ENCODE measurements at places on chromosomes 16 and 17. TPM values are rescaled to one million over a fixed set of nuclear protein-coding genes. Genes with fewer than 3 reads are reported as not detected.

DNA sequence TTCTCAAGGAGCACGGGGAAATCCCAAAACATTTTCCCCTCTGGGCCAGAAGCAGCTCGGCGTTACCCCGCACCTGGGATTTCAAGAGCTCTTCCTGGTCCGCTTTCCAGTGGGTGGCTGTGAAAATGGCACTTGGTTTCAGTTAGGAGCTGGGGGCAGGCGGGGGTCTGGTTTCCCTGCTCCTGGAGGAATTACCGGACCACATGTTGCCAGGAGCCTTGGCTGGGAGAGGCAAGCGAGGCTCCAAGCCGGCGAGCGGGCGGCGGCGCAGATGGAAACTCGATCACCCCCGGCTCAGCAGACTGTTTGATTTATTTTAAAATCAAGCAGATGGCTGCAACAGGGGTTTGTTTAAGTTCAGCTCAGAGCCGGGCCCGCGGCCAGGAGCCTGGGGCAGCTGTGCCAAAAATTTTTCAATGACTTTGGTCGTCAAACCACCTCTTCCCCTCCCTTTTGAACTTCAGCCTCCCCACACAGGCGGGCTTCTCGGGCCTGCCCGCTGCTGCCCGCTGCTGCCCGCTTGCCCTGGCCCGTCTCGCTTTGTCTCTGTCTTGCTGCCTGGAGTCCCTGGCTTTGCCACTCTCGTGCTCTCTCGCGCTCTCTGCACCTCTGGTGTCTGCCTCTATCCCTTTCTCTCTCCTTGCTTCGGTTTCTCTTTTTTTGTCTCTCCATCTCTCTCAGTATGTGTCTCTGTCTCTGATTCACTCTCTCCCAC, 108.0 kb upstream of the CIBAR2 start:
- DNase-seq: no peak

GRCh38 chr17:57948555-57949420, 6.4 kb downstream of the CUEDC1 start:
- DNase-seq: no peak

DNA sequence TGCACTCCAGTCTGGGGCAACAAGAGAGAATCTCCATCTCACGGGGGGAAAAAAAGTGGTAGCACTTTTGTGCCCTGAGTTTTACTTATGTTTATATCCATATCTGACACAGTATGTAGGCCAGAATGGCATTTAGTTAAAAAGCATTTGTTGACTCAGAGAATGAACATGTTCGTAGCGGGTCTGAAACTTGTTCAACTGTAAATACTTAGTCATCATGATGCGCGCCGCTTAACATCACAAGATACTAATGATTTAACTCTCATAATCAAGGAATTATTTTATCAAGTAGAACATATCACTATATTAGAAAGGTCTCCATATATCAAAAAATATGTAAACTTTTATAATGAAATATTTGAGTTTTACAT, 55.3 kb upstream of the ITGA2B start:
- no peak for DNase-seq

- DNase-seq: no peak
Observed at GRCh38 chr16:83301971-83302370, 505.8 kb upstream of the HSBP1 start.

DNA sequence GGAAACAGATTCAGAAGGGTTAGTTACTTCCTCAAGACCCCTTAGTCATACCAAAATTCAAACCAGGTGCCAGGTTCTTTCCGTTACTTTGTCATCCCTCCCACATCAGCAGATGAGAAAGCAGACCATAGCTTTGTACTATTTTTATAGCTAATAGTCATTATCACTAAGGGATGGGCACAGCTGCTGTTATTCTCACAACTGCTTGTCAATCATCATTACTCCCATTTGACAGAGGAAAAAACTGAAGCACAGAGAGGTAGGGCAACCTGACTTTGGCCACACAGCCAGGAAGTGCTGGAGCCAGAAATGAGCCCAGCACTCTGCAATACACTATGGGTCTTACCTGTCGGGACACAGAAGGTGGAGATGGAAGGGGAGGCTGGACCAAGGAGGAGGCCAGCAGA, 30.0 kb downstream of the TEKT5 start:
- DNase-seq: no peak

DNA sequence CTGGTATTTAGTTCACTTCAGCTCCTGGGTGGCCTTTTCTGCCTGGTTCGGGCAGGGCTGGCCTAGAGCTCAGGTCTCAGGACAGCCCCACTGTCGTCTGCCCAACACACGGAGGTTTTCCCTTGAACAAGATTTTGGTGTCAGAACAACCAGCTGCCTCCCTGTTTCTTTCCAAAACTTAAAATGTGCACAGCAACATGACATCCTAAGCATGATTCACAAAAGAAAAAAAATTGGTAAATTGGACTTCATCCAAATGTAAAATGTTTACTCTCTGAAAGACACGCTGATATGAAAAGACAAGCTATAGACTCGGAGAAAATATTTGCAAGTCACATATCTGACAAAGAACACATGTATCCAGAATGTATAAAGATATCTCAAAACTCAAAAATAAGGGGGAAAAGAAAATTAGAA, 197.8 kb upstream of the CHMP6 start:
- DNase-seq: no peak

DNA sequence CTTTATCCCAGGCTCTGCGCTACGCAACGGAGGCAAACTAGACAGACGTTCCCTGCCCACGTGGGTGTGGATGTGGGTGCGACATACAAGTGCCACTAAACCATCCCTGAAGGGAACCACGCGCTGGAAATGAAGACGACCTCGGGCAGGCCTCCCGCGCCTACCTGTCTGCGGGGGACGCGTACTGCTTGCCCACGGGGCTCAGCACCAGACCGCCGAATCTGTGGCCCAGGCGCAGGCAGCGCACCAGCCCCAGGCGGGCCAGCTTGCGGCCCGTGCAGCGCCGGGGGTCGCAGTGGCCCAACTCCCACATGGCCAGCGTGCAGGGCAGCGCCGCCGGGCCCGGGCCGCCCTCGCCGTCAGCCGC, 480 bp downstream of the TSR3 start:
- DNase-seq: no peak

- DNase-seq: no peak
Observed at GRCh38 chr17:64500487-64500859, 3.6 kb upstream of the POLG2 start.

- DNase-seq: peak; percentile 98
Observed at GRCh38 chr17:42677012-42677857, 441 bp upstream of the PLEKHH3 start.

DNA sequence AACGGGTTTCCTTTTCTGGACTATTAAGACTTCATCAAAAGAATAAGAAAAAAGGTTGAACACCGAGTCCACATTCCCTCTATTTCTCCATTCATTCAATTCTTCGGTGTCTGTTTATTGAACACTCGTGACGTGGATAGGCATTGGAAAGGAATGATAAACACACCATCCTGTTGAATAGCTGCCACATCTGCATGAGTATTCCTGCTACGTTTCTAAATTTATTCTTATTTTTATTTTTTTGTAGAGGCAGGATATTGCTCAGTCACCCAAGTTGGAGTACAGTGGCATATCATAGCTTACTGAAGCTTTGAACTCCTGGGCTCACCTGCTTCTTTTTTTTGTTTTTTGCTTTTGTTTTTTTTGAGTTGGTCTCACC, 80.8 kb upstream of the CIBAR2 start:
- DNase-seq: no peak

- no peak for DNase-seq
Observed at GRCh38 chr16:89219365-89219764, 1.9 kb downstream of the ZNF778 start.

DNA sequence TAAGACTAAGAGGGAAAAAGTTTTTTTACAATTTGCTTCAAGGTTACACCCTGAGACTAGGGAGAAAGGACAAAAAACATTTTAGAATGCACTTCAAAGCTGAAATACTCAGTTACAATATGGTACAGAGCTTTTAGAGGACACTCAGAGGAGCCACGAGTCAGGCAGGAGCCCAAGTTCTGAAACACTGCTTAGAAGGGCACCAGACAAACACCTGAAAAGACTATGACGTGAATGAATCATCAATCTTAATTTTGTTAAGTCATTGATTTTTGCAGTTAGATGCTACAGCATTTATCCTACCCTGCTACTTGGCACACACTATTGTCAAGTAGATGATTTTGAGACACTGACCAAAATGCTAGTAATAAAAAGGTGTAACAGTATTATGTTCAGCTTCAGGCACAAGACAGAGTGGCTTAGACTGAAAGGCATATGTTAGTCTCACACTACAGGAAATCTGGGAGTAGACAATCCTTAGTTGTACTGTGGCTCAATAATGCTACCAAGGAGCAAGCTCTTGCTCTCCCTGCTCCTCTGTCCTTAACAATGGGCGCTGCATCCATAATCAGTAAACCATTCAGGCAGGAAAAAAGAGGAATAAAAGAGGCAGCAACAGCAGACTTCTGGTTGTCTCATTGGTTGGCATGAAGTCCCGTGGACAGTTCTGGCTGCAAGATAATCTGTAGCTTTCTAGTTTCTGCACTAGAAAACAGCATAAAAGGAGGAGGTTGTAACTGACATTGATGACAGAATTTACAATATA, 151.8 kb downstream of the ABCA8 start:
- no peak for DNase-seq

GRCh38 chr17:9200699-9201359, 179.5 kb downstream of the NTN1 start:
- DNase-seq: no peak

- DNase-seq: no peak
Observed at GRCh38 chr17:12048843-12049473, 28.3 kb downstream of the MAP2K4 start.

DNA sequence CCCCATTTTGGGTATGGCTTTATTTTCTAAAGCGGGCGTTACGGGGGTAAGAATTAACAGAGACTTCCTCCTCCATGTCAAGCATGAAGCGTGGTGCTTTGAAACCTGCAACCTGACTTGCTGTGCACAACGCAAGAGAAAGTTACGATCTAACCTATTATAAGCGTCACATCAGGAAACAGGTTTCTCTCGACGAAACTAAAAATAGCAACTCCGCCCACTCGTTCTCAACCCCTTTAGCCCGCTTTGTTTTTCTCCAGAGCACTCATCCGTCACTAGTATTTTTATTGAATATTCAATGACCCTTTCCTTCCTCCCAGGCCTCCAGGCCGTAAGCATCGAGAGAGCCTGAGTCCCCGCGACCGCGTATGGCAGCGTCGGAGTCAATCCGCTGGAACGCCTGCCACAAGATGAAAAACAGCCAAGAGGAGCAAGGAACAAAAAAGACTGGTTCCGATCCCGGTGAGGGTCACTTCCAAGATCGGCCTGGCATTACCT, 555 bp downstream of the NUP88 start:
- DNase-seq: no peak

- DNase-seq: no peak
Observed at GRCh38 chr16:85459529-85460251, 153.4 kb upstream of the GSE1 start.

DNA sequence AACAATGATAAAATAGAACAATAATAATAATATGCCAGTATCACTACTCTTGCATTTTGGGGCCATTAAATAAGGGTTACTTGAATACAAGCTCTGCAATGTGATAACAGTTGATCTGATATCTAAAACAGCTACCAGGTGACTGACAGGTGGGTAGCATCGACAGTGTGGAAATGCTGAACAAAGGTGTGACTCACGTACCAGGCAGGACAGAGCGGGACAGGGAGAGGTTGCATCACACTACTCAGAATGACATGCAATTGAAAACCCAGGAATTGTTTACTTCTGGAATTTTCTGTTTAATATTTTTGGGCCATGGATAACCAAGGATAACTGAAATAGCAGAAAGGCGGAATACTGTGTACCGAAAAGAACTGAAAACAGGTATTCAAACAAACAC, 15.8 kb upstream of the ZNF19 start:
- DNase-seq: no peak

DNA sequence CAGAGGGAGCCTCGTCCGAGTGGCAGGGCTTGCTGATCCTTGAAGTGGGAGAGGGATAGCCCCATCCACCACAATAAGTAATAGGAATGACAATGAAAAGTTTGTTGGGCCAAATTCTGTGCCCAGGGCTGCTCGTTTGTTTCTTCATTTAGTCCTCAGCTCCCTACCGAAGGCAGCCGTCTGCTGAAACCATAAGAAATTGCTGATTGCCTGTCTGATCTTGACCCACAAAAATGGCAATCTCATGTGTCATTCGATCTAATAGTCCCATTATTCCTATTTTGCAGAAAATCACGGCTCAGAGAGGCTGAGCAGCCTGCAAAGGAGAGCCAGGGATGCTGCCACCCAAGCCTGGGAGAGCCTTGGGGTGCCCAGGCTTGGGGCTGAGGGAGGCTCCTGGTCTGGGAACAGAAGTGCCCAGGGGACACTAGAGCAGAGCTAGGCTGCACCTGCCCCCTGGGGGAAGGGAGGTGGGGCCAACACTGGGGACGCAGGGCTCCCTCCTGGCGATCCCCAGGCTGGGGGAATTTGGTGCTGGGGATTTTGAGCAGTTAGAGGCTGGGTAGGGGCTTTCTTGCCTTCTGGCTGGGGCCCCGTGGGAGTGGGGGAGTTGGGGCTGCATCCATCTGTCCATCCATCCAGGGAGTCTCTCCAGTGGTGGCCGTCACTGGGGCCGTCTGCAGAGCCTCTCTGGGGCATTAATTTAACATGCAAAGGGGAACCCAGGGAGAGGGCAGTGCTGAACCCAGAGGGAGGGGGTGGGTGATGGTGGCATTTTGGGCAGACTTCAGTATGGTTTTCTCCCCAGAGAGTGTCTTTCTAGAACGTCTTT, 53.5 kb downstream of the SOCS1 start:
- no peak for DNase-seq

- DNase-seq: no peak
Observed at GRCh38 chr16:73057291-73058210, 9.6 kb upstream of the ZFHX3 start.

DNA sequence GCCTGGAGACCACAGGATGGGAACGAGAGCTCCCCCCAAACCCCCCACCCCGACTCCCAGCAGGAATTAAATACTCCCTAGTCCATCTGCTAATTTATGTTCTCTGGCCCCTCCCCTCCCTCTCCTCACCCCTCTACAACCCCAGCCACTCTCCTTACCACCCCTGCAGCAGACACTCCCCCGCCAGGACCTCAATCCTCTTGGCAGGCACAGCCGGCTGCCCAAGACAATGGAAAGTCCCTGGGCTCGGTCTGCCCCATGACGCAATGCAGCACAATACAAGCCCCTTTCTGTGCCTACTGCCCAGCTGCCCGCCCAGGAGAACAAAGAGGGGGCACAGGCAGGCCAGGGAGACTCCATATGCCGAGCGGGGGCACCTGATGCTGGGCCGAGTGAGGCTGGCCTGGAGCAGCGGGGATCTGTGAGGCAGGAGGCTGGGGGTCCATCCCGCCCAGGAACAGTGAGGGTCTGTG, 30.3 kb upstream of the CDC42EP4 start:
- peak; percentile 76 for DNase-seq

- no peak for DNase-seq
Observed at GRCh38 chr16:61934601-61935000, 101.6 kb downstream of the CDH8 start.

Gene CCL15
- not detected for total RNA-seq

Gene RGS11
- 2.7 TPM for total RNA-seq

Gene YBX2
- 0.07 TPM for total RNA-seq

Gene ITGA2B
- 0.39 TPM for total RNA-seq

Gene ZG16B
- total RNA-seq: 0.13 TPM

Gene KCNAB3
- total RNA-seq: 0.32 TPM

Gene TRAF4
- 28.2 TPM for total RNA-seq

Gene CIAO2B
- 180 TPM for total RNA-seq

All from pulmonary artery endothelial cell (primary cell).